ENCODE measurements at places on chromosomes 2 and 18. TPM values are rescaled to one million over a fixed set of nuclear protein-coding genes. Genes with fewer than 3 reads are reported as not detected.

DNA sequence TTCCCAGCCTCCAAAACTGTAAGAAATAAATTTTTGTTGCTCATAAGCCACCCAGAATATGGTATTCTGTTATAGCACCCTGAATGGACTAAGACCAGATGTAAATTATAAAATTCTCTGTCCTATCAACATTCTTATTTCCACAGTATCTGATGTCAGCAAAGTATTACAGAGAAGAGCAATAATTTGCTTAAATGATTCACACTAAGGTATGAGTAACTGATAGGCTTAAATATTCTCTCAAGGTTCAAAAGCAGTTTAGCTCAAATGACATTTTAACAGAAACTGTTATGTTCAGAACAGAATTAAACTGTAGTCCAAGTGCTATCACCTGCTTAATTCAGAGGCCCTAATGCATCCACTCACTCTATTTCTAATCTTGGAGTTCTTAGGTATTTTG, 12.8 kb downstream of the SESTD1 start:
- peaks cover 88% of the 10 kb centered on the region for H3K4me1 ChIP-seq
- DNase-seq, result no peak
- peaks cover 25% of the 10 kb centered on the region for H3K36me3 ChIP-seq
- H3K27ac ChIP-seq, result peak overlapping the region; percentile 92
- peak overlapping the region; percentile 67 for H3K4me3 ChIP-seq

DNA sequence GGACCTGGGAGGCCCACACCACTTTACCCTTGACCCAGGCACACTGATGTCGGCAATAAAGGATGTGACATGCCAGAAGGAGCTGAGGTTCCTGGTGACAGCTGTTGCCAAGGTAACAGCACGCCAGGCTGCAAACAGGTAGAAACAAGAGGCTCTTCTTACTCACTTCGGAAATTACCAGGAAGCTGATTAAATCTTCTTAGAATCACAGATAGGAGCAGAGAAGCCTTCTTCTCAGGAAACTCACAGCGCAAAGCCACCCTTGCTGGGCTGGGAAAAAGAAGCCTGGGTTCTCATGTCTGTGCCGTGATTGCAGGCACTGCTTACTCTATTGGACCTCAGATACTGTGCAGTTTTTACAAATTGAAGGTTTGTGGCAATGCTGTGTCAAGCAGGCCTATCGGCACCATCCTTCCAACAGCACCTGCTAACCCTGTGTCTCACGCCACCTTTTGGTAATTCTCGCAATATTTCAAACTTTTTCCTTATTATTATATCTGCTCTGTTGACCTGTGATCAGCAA, 61.0 kb upstream of the TAF1B start:
- peaks cover 2% of the 10 kb centered on the region for H3K27me3 ChIP-seq
- no peak overlapping the region for H3K27ac ChIP-seq
- DNase-seq, result no peak
- no peaks in the 10 kb centered on the region for H3K36me3 ChIP-seq

DNA sequence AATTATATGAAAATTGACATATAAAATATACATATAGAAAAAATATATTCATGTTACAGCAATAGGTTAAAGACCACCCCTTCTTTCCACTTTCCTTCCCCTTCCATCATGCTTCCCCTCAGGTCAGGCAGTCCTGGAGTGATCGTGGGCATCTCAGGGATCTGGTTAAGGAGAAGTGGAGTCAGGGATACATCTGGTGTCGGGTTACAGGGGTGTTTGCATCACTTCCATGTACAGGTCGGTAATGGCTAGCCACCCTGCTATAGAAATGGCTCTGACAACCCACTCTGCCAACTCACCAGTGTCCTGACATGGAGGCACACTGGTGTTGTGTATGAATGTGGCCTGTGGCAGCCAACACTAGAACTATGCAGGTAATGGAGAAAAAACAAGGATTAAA, 36.3 kb upstream of the LGALSL start:
- H3K4me1 ChIP-seq, result no peaks in the 10 kb centered on the region
- H3K36me3 ChIP-seq, result no peaks in the 10 kb centered on the region
- no peak overlapping the region for H3K27ac ChIP-seq
- no peak for DNase-seq
- H3K4me3 ChIP-seq, result no peak overlapping the region
- H3K27me3 ChIP-seq, result no peaks in the 10 kb centered on the region

DNA sequence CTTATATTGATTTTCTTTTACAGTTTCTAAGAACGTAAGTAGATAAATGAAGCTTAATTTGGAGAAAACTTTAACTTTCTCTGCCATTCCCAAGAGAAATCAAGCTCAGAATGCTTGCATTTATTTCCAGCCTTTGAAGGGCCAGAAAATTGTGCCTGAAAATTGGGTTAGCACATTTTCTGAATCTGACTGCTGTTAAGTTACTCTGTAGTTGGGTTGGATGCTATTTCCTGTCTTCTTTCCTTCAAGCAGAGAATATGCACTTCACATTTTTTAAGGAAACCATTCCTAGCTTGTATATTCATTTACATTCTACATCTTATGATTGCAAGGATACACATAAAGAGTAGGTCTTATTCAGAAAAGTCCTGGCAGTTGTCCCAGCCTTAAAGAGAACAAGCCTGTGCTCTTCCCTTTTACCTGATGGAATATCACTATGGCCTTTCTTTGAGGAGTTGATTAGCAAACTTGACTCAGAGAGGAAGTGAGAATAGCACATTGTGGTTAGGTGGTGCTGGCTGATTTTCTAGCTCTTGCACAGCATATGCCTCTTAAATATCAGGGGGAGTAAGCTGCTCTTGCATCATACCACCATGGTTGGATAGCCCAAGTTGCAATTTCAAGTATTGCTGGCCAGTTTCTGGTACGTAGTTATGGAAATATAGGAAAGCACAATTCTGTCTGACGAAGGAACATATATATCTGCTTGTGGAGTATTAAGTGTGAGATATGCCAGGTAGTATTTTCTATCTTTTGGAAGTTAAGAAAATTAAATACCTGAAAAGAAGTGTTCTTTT, 133.7 kb downstream of the COMMD1 start:
- H3K27ac ChIP-seq, result peak overlapping the region; percentile 86
- peaks cover 5% of the 10 kb centered on the region for H3K36me3 ChIP-seq
- peaks cover 30% of the 10 kb centered on the region for H3K4me1 ChIP-seq
- H3K27me3 ChIP-seq, result no peaks in the 10 kb centered on the region
- no peak for DNase-seq

DNA sequence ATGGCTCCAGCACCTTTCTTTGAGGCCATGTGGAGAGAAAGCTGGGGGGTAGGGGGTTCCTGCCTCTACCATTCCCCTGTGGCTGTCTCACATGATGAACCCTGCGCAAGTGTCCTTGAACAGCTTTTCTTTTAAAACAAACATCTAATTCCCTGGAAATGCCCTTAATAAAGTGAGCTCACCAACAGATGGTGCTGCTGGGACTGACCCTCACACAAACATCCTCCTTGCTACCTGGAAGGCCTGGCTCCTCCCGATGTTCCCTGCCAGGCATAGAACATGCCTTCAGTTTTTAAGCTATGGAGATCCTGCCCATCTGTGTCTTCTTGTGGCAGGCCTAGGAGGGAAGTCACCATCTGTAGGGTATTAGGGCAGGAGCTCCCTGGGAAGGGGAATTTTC, 60.7 kb upstream of the GATA6 start:
- no peak for DNase-seq
- H3K4me1 ChIP-seq, result no peaks in the 10 kb centered on the region
- H3K36me3 ChIP-seq, result no peaks in the 10 kb centered on the region
- no peaks in the 10 kb centered on the region for H3K27me3 ChIP-seq

DNA sequence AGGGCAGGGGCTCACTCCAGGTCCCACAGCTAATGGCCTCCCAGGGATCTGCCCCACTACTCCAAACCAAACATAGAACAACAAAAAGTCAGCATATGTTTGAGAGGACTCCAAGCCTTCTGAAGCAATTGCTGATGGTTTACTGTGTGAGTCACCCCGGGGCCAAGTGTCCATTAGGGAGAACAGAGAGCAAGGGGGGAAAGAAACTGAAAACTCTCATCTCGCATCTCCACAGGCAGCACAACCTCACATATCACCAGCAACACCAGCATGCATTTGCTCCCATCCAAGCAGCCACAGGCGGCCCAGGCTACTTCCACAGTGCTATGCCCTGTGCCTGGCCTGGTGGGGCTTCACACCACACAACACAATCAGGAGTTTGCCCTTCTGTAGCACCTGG, 39.1 kb downstream of the CYRIA start:
- H3K36me3 ChIP-seq, result peaks cover 56% of the 10 kb centered on the region
- H3K27me3 ChIP-seq, result no peaks in the 10 kb centered on the region
- H3K27ac ChIP-seq, result peak overlapping the region; percentile 94
- H3K4me3 ChIP-seq, result peak overlapping the region; percentile 62

FAM228A gene
- not detected for total RNA-seq

GTF2A1L gene
- total RNA-seq, result not detected

GRCh38 chr2:179939259-179939658, 67.8 kb downstream of the CWC22 start:
- no peaks in the 10 kb centered on the region for H3K27me3 ChIP-seq
- H3K27ac ChIP-seq, result no peak overlapping the region
- H3K4me1 ChIP-seq, result no peaks in the 10 kb centered on the region
- no peak for DNase-seq

DNA sequence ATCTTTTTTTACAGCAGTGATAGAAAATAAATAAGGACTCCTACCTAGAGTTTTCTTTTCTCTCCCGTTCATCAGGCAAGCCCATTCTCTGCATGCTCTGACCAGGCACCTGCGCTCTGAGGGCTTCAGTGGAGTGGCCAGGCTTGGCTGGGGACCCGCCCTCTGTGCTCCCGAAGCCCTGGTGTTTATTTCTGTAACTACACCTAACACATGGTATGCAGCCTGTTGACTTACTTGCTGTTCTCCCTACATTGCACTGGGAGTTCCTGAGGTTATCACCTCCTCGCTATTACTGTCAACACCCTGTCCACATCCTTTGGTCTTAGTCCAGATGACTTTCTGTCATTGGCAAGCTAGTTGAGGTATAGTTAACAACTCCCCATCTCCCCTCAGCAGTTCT, 317.7 kb downstream of the LPIN1 start:
- H3K36me3 ChIP-seq, result no peaks in the 10 kb centered on the region
- peaks cover 34% of the 10 kb centered on the region for H3K4me1 ChIP-seq
- no peak overlapping the region for H3K4me3 ChIP-seq
- DNase-seq, result no peak
- H3K27me3 ChIP-seq, result no peaks in the 10 kb centered on the region

DNA sequence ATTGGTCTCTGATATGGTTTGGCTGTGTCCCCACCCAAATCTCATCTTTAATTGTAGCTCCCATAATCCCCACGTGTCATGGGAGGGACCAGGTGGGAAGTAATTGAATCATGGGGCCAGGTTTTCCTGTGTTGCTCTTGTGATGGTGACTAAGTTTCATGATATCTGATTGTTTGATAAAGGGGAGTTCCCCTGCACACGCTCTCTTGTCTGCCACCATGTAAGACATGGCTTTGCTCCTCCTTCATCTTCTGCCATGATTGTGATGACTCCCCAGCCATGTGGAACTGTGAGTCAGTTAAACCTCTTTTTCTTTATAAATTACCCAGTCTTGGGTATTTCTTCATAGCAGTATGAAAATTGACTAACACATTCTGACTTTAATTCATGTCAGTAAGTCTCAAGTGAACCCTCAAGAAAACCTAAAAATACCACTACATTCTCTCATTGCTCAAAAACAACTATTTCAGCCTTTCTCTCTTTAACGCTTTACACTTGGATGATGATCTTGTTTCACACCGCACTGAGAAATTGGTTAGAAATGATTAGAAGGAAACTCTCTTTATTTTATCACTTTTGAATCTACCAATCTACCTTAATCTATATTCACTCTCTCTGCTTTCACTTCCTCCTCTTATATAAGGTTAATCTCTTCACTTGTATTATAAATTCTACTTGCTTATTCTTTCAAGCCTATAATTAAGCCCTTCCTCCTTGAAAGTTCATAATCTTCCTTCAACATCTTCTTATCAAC, 110.1 kb downstream of the GALR1 start:
- H3K4me3 ChIP-seq, result peak overlapping the region; percentile 52
- H3K27me3 ChIP-seq, result no peaks in the 10 kb centered on the region
- DNase-seq, result no peak
- peak overlapping the region; percentile 54 for H3K27ac ChIP-seq
- peaks cover 4% of the 10 kb centered on the region for H3K36me3 ChIP-seq

CCDC141 gene
- 38.8 TPM for total RNA-seq

- no peaks in the 10 kb centered on the region for H3K36me3 ChIP-seq
- H3K4me3 ChIP-seq, result no peak overlapping the region
- no peak for DNase-seq
- H3K27me3 ChIP-seq, result no peaks in the 10 kb centered on the region
- H3K4me1 ChIP-seq, result no peaks in the 10 kb centered on the region
Observed at GRCh38 chr2:122851972-122852531, 1096.6 kb downstream of the TSN start.

GRCh38 chr2:46601328-46601963, 122.1 kb downstream of the TMEM247 start:
- H3K27me3 ChIP-seq, result no peaks in the 10 kb centered on the region
- no peak overlapping the region for H3K27ac ChIP-seq
- DNase-seq, result no peak
- H3K36me3 ChIP-seq, result peaks cover 2% of the 10 kb centered on the region

- peak overlapping the region; percentile 59 for H3K27ac ChIP-seq
- H3K36me3 ChIP-seq, result no peaks in the 10 kb centered on the region
- H3K4me3 ChIP-seq, result peak overlapping the region; percentile 81
- DNase-seq, result no peak
- peaks cover 34% of the 10 kb centered on the region for H3K4me1 ChIP-seq
- peaks cover 59% of the 10 kb centered on the region for H3K27me3 ChIP-seq
Observed at GRCh38 chr2:172095146-172095904, 7.4 kb downstream of the DLX2 start.

- H3K4me3 ChIP-seq, result no peak overlapping the region
- H3K27me3 ChIP-seq, result no peaks in the 10 kb centered on the region
- no peaks in the 10 kb centered on the region for H3K36me3 ChIP-seq
- no peak for DNase-seq
- no peak overlapping the region for H3K27ac ChIP-seq
Observed at GRCh38 chr2:55363636-55364035, 56.0 kb downstream of the CCDC88A start.

GRCh38 chr2:40480073-40480472, 28.2 kb upstream of the SLC8A1 start:
- no peak for DNase-seq
- no peaks in the 10 kb centered on the region for H3K4me1 ChIP-seq
- H3K27me3 ChIP-seq, result no peaks in the 10 kb centered on the region
- no peaks in the 10 kb centered on the region for H3K36me3 ChIP-seq
- H3K4me3 ChIP-seq, result no peak overlapping the region

GRCh38 chr18:23173912-23174311, 38.6 kb downstream of the CABLES1 start:
- H3K27ac ChIP-seq, result no peak overlapping the region
- H3K27me3 ChIP-seq, result peaks cover 2% of the 10 kb centered on the region
- H3K4me3 ChIP-seq, result no peak overlapping the region

WDR75 gene
- 61.2 TPM for total RNA-seq

GRCh38 chr2:236932831-236933361, 152.8 kb upstream of the COPS8 start:
- no peaks in the 10 kb centered on the region for H3K4me1 ChIP-seq
- H3K4me3 ChIP-seq, result no peak overlapping the region
- H3K27me3 ChIP-seq, result peaks cover 11% of the 10 kb centered on the region
- H3K36me3 ChIP-seq, result no peaks in the 10 kb centered on the region
- H3K27ac ChIP-seq, result no peak overlapping the region
- DNase-seq, result no peak

All from activated B cell treated with CpG ODN at 0.5 μM for 24 hours (primary cell).